ENCODE measurements at places on chromosomes 5 and 9. TPM values are rescaled to one million over a fixed set of nuclear protein-coding genes. Genes with fewer than 3 reads are reported as not detected.

Gene FNIP1
- polyA plus RNA-seq: 13.2 TPM

Gene TEK
- polyA plus RNA-seq: 52.4 TPM

Gene WDR36
- 30.8 TPM for polyA plus RNA-seq

Gene CA9
- 0.61 TPM for polyA plus RNA-seq

Gene IFNA2
- polyA plus RNA-seq: not detected

Measured in right renal pelvis (tissue), 4 donors.